ENCODE measurements at places on chromosomes 5 and 9. TPM values are rescaled to one million over a fixed set of nuclear protein-coding genes. Genes with fewer than 3 reads are reported as not detected.

The MAMDC2 gene
- 20.5 TPM for total RNA-seq

The INSL4 gene
- not detected for total RNA-seq

The GPRIN1 gene
- 7.2 TPM for total RNA-seq

The OGN gene
- under 0.01 TPM for total RNA-seq

The SLC27A6 gene
- total RNA-seq = 0.07 TPM
